Body of pancreas (tissue), 4 donors: ENCODE measurements at places on chromosomes 2 and 18.

DNA sequence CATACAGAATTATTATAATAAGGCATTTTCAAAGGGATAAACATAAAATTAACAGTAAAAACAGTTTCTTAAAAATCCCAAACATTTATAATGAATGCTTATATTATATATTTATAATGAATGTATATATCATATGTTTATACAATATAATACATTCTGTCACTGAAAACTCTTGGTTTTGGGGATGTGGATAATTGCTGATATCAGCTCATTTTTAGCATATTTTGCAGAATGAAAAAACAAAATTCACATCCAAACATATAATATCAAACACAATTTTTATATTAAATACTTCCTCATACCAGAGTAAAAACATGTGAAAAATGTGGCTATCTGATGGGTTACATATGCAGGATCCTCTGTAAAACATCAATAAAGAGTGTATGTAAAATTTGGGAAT, 202.7 kb upstream of the KLHL14 start:
- no peak for DNase-seq

DNA sequence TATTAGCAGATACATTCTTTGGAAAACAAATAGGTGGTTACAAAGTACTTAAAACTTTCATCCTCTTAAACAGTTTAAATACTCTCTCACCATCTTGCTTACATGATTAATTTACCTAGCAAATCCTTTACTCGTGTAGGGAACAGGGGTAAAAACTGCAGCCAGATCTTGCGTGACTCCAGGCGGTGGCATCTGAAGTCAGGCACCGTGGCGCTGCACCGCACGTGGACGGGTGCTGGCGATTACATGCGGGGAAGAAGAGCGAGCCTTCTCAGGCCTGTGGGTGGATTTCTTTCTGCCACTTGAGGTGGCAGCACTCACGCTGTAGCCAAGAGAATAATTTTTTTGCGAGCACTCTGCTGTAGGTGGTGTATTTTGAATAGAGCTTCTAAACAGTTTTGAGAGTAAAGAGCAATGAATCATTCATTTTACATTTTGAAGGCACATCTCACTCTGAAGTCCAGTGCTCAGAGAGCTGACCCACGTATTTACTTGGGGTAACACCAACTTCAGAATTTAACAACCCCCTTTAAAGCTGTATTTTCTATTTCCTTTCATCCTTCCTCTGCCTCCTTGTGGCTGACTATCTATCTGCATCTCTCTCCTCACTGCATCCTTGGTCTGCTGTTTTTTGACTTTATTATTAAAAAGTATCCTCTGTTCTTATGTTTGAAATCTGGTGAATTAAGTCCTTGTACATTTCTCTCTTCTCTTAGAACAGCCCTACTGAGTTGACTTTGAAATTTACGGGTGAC, 68.9 kb downstream of the EPAS1 start:
- DNase-seq = no peak

DNA sequence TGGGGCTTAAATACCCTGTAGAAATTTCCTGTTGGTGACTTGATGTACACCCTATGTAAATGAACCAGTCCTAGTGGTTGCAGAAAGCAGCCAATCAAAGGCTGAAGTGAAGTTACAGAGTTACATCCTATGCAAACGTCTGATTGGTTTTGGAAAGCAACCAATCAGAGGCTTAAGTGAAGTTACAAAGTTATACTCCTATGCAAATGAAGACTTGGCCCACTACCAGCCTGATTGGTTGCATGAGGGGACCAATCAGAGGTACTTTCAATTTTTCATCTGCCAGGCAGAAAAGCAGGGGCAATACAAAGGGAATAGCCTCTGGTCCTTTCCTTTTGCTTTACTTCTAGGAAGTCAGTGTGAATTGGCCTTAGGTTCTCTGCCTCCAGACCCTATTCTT, 13.6 kb upstream of the ZNF397 start:
- DNase-seq = no peak

DNA sequence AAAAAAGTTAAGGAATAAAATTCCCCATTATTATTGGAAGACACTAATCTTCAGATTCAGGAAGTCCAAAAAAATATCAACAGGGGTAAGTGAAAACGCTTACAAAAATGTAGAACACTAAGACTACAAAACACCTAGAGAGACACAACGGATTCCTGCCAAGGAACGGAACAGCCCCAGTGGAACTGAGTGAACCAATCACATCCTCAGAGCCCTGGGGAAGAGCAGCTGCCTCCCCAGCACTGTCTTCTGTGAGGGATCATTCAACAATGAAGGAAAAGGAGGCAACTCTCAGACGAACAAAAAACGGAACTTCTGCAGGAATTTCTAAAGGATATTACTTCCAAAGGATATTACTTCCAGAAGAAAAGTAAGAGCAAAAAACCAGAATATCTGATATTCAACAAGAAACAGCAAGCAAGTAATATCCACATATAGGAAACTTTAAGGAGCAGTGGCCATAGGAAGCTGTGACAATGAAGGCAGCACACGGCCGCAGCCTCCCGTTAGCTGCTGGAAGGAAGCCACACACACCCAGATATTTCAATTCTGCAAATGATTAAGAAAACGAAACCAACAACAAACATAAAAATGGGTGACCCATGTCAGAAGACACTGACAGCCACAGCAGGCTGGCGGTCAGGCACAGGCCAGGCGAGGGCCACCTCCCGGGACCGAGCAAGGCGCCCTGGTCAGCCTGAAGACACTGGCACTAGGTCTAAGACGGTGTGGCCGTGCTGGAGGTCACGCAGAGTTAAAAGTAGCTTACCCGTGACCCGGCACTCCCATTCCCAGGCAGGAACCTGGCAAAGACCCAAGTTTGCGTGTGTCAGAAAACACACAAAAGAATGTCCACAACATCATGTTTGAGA, 81.8 kb downstream of the HDAC4 start:
- peak; percentile 61 for DNase-seq

- DNase-seq = no peak
These were observed 66.9 kb downstream of the ACVR1 start for GRCh38 chr2:157809212-157809611.

- DNase-seq = no peak
These were observed 139.6 kb downstream of the TCF4 start for GRCh38 chr18:55448420-55448819.

GRCh38 chr2:227479865-227480475, 8.0 kb downstream of the AGFG1 start:
- no peak for DNase-seq

GRCh38 chr18:8140841-8141501, 468.3 kb upstream of the RAB12 start:
- DNase-seq = peak; percentile 36

- no peak for DNase-seq
These were observed 72.7 kb downstream of the TWIST2 start for GRCh38 chr2:238920601-238921001.

GRCh38 chr18:23341383-23341782, 111.7 kb upstream of the RIOK3 start:
- no peak for DNase-seq

- DNase-seq = no peak
These were observed 86.2 kb upstream of the SPATS2L start for GRCh38 chr2:200220251-200220650.

DNA sequence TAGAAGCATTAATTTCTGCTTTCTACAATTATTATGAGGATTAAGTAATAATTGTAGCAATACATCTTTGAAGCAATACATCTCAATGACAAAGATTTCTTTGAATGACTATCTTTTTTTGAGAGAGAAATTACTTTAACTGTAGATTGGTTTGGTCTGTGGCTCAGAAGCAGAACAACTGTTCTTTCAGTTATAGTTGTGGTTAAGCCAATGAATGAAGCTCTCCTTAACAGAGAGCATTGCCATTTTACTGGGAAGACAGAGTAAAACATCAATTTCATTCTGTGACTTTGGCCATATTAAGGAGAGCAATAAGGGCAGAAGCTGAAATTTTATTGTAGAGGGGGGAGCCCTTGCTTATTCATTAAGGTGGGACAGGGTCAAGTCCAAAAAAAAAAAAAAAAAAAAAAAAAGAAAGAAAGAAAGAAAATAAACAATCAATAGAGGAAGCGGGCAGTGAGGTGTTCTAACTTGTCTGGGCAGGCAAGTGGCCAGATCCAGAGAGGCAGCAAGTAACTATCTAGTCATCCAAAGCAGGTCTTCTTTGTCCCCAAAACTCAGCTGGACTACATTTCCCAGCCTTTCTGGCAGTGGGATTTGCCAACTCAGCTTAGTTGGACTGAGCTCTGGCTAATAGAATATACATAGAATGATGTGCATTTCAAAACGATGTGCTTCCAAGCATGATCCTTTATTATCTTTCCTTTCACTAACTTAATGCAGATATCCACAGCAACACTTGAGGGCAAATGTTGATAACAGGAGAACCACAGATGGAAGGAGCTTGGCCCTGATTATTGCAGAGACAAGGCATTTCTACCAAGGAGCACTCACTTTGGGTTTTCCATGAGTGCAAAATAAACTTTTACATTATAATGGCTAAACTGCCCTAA, 462.7 kb upstream of the CDH20 start:
- no peak for DNase-seq

DNA sequence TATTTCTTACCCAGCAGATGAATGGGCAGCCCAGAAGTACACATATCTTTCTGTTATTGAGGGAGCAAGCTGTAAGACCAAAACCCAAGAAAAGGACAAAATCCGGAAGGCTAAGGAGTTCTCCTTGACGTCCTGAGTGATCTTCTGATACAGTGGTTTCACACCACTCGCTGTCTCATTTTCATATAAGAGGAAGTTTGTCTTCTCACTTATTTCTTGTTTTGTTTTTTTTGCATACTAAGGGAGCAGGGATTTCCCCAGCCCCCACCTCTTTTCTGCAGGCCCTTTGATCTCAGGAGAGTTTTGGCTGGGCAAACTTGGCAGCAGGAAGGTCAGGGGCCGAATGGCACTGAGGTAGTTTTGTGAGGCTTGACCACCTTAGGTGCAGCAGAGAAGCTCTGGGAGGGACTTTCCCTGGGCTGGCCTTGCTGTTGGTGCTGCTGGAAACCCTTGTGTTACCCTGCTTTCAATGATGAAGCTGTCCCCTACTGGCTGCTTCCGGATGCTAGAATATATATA, 13.3 kb downstream of the CHRNA1 start:
- DNase-seq = no peak

DNA sequence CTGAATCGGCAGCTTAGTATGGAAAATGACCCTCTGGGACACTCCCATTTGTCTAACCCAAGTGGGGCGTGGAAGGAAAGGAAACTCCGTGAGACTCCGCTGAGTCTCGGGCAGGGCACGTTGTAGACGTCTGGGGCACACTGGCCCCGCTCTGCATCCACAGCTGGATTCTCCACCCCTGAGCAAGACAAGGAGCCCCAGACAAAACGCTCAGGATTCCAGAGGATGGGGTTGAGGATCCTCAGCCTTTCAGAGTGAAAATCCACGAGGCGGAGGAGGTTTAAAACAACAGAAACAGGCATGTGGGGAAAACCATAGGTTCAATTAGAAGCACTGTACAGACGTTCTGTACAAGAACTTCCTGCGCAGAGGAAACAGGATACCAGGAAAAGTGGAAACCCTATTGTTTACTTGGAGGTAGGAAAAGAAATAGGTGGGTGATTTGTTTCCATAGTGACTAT, 124.9 kb upstream of the ZNF236 start:
- DNase-seq = no peak

GRCh38 chr2:227834423-227834822, 20.8 kb downstream of the CCL20 start:
- DNase-seq = no peak

GRCh38 chr18:39299152-39299551, 1733.6 kb upstream of the CELF4 start:
- DNase-seq = no peak

GRCh38 chr2:181038796-181039195, 58.4 kb downstream of the UBE2E3 start:
- no peak for DNase-seq

DNA sequence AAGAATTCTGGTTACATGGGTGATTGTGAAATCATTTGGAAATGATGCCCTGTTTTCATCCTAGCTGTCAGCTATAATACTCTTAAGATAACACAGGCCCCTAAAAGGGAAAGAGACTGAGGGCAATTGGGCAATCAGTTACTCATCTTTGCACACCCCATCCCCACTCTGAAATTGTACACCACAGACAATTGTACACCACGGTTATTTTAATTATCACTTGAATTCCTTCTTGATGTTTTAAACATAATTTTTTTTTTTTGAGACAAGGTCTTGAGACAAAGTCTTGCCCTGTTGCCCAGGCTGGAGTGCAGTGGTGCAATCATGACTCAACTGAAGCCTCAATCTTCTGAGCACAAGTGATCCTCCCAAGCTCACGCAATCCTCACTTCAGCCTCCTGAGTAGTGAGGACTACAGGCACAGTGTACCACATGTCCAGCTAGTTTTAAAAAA, 862.4 kb upstream of the ACVR2A start:
- no peak for DNase-seq

GRCh38 chr2:71191570-71191943, 35.3 kb downstream of the PAIP2B start:
- DNase-seq = no peak

GRCh38 chr18:28175930-28176697, 816 bp downstream of the CDH2 start:
- no peak for DNase-seq

DNA sequence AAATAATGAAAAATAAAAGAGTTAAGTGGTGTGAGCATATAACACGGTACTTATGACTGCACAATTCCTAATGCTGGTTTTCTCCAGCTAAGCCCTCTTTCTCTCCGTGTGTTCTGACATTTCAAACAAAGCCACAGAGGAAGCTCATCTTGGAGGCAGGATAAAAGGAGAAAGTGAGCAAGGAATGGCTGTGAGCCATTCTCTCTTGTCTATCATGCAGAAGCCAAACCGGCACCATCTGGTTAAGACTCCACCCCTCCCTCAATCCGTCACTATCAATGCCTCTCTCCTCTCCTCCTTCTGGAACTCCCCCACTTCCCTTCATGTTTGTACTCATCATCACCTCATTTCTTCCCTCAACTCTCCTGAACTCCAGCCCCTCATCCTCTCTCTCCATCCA, 210.4 kb downstream of the TMEM163 start:
- no peak for DNase-seq

DNA sequence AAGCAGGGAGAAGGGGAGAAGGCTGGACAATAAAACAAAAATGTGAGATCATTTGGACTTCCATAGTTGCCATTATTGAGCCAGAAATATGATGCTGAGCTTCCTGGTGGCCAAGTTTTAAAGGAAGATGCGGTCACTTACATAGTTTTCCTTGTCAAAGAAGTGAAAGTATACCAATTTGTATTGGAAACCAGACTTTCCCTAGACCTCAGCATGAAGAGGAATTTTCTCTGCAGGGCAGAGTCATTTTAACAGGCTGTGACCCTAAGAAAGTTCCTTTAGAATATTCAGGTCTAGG, 111.0 kb downstream of the GATA6 start:
- DNase-seq = no peak

GRCh38 chr2:133459590-133459989, 108.7 kb downstream of the NCKAP5 start:
- DNase-seq = no peak

- DNase-seq = no peak
These were observed 120.3 kb downstream of the FAM161A start for GRCh38 chr2:61733563-61733962.

GRCh38 chr2:75211266-75211770, 12.0 kb upstream of the TACR1 start:
- no peak for DNase-seq

GRCh38 chr2:128269063-128269989, 49.3 kb downstream of the HS6ST1 start:
- DNase-seq = no peak

- peak; percentile 36 for DNase-seq
These were observed 36.0 kb downstream of the MRPL33 start for GRCh38 chr2:27807476-27807875.
